ENCODE measurements at places on chromosomes 16 and 17.

DNA sequence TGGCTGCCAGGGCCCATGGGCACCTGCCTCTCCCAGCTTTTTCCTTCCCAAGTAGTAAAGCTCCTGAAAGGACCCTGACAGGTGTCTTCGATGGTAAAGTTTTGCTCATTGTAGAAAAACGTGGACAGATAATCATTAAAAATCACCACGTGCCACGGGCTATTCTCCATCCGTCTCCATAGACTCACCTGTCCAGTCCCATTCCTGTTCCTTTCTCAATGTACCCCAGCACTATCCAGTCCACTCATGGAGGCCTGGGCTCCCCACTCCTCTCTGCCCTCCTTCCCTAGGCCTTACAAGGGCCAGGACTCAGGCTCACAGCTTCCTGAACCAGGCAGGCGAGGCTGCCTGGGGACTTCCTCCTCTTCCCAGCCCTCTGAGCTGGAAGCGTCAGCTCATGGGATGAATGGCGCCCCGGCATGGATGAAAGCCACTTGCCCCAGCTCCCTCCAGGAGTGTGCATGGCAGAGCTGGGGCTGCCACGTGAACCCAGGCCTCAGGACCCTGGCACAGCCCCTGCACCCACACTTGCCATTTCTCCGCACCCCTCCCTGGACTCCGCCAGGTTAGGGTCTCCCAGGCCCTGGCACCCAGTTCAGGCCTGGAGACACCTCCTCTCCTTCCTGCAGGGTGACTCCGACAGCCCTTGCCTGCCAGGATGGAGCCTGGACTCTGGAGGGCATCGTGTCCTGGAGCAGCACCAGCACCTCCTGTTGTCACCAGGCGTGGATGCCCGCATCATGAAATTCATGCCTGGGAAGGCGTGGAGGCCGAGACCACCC, 8.8 kb downstream of the CTRB1 start:
- no peak for DNase-seq

DNA sequence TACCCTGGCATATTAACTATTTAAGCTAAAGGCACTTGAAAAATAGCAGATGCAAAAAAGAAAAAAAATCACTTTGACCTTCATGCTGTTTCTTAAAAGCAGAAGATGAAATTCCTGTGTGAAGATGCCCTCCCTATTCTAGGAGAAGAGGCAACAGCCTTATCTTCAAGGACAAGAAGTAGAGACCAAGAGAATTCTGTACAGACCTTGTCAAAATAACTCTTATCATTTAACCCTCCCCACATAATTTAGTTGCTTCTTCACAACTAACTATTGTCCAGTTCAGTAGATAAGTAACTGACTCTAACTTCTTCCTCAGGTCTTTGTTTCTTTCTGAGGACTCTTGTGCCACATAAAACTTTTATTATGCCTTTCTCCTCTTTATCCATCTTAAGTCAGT, 72.0 kb upstream of the MARCHF10 start:
- no peak for DNase-seq

- no peak for DNase-seq
These were observed 6.4 kb downstream of the DPEP1 start for GRCh38 chr16:89619840-89620239.

- DNase-seq, result no peak
These were observed 1.4 kb upstream of the TTLL6 start for GRCh38 chr17:48818361-48818841.

- no peak for DNase-seq
These were observed 11.1 kb downstream of the C16orf86 start for GRCh38 chr16:67677712-67678111.

DNA sequence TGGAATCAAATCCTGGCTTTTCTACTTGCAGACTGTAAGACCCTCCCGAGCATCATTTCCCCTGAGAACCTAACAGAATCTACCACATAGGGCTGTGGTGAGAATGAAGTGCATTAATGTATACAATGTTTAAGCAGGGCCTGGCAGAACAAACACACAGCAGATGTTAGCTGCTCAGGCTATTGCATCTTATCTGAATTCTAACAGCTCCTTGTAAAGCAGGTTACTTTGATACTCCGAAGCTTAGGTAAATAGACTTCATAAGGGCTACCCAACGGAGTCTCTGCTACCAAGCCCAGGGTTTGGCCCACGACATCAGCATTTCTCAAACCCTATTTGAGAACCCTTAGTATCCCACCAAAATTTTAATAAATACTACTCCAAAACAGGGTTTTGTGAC, 24.4 kb upstream of the NOS2 start:
- DNase-seq, result no peak

DNA sequence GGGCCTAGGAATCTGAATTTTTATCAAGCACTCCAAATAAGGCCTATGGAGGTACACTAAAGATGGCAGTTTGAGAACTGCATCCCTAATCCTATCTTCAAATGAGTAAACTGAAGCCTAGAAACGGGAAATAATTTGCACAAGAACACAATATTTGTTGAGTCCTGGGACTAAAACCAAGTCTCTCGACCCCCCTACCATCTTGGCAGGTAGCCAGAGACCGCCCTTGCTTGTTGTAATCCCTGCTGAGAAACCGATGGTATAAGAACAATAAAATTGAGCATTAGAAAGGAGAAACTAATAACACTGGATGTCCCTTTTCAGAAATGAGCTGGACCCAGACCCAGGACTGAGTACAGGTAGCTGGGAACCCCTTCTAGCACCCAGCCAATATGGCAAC, 24.4 kb downstream of the ADAMTS18 start:
- DNase-seq, result no peak

- no peak for DNase-seq
These were observed 28.2 kb upstream of the HAS3 start for GRCh38 chr16:69077251-69077650.

DNA sequence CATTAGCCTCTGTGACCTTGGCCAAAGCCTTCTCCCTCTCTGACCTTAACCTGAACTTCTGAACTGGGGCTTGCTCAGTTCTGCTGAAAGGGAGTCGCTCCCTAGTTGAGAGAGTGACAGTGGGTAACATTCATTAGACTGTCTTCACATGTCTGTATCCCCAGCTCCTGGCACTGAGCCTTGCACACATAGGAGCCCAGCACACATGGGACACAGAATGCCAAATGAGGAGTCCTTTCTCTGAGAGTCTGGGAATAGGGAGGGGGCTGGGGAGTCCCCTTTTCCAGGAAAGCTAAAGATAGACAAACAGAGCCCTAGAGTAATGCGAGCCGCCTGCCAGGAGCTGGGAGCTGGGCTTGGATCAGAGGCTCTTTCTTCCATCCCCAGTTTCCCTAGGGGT, 2.5 kb downstream of the TAC4 start:
- DNase-seq, result no peak

GRCh38 chr17:65473985-65474384, 87.5 kb downstream of the AXIN2 start:
- no peak for DNase-seq

DNA sequence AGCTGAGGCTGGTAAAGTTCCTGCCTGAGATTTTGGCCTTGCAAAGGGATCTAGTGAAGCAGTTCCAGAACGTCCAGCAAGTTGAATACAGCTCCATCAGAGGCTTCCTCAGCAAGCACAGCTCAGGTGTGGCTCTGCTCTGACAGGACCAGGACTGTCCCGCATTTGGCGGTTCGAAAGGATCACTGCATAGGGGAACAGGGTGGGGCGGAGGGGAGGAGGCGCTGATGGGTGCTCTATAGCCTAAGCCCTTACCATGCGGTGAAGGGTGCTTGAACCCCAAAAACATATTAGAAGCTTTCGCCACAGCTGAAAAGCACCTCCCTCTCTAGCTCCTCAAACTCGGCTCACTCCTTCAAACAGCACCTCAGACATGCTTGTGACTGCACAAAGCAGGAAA, 29.9 kb upstream of the ENDOV start:
- DNase-seq, result no peak

Data from stimulated activated CD8-positive, alpha-beta memory T cell treated with anti-CD3 and anti-CD28 coated beads, Interleukin-4, amount 100 ng/mL, for 1 hour (primary cell).